ENCODE measurements at places on chromosomes 1 and 21. TPM values are rescaled to one million over a fixed set of nuclear protein-coding genes. Genes with fewer than 3 reads are reported as not detected.

Gene KCNE2
- not detected for total RNA-seq

- DNase-seq: no peak
Measured at GRCh38 chr1:117933769-117934168, 4.2 kb downstream of the WDR3 start.

DNA sequence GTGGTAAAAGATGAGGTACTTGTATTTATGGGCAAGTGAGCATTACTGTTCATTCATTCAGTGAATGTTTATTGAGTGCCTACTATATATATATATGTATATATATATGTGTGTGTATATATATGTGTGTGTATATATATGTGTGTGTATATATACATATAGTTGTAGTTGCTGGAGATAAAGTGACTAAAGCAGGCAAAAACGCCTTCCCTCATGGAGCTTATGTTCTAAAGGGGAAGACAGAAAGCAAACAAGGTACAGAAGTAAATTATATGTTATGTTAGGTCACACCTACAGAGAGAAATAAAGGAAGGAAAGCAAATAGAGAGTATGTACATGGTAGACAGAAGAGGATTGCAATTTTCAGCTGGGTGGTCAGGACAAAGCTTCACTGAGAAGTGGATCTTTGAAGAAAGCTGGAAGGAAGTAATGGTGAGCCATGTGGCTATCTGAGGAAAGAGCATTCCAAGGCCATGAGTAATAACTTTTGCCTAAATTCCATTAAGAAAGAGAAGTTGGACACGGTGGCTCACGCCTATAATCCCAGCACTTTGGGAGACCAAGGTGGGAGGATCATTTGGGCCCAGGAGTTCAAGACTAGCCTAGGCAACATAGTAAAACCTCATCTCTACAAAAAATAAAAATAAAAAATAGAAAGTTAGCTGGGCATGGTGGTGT, 33.5 kb upstream of the KLF17 start:
- DNase-seq: peak; percentile 83

DNA sequence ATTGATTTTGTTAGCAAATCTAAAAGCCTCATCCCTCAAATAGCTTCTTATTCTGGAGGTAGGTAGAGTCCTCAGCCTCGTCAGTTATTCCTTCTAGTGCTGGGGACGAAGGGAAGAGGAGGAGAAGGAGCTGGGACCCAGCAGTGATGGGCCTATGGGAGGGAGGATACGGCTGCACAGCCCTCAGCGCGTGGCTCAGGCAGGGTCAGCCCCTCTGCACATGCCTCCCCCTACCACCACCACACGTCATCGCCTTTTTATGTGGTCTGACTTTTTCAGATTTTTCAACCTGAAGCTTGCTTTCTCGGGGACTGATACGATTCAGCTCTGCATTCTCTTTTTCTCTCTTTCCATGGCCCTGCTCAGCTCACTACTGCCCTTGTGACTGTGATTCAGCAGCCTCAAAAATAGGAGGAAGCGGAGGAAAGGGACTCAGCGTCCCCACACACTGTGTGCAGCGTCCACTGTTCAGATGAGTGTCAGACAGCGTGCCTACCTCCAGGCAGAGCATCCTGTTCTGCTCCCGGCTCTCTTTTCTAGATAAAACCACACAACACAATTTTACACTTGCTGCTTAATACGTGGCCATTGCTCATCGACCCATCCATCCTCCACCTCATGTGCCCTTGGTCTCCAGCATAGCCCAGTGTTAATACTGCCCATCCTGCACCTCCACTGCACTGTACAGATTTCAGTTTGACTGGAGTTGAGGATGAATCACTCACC, 827 bp downstream of the OR2B11 start:
- no peak for DNase-seq
